ENCODE measurements at places on chromosomes 6 and 20.

DNA sequence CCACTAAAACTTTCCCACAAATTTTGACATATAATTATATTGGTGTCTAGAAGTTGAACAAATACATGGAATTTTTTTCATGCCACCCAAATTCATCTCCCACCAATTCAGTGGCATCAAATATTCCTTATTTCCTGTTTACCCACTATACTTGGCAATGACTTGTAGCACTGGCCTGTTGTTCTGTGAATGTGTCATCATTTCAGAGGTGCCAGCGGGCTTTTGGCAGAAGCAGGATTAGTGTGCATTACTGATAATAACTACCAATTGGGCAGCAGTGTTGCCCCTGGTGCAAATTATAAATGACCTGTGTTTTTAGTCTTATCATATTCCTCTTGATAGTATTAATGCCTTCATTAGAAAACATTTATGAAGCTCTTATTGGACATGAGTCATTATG, 121.3 kb downstream of the TFAP2B start:
- no peak for DNase-seq

- no peak for DNase-seq
These were observed 928.9 kb upstream of the CITED2 start for GRCh38 chr6:140303218-140303949.

DNA sequence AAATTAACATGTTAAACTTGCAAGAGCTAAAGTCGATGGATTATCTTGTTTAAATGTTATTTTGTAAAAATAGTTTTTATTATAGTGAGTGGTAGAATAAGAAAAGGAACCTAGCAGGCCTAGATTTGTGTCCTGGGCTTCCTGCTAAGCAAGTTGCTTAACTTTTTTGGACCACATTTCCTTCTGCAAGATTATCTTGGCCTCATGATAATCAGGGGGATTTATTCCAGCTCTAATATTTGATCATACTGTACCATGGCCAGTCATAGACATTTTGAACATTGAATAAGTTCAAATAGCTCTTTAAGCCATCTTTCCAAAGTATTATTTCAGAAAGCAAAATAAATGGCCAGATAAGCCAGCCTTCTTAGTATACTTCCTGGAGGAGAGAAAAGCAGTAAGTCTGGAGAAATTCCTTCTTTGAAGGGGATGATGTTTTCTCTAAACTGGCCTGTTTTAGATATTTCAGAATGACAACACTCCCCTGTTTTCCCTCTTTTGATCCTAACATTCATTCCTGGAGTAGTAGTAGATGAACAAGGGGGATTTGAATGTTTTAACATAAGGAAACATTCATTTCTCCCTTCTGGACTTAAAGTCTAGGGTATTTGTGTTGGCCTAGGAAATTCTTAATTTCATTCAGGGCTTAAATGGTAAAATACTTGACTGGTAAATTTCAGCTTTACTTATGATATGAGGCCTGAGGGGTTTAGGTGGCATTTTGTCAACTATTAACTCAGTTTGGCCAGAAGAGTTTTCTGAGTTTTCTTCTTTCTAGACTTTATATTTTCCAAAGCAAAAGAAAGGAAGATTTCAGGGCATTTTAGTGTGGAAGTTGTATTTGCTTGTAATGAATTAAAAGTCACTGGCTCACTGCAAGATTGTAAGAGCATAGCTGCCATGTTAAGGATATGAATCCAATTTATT, 108.8 kb upstream of the SCGN start:
- DNase-seq, result no peak

- no peak for DNase-seq
These were observed 95.3 kb upstream of the VSTM2L start for GRCh38 chr20:37807471-37808232.

DNA sequence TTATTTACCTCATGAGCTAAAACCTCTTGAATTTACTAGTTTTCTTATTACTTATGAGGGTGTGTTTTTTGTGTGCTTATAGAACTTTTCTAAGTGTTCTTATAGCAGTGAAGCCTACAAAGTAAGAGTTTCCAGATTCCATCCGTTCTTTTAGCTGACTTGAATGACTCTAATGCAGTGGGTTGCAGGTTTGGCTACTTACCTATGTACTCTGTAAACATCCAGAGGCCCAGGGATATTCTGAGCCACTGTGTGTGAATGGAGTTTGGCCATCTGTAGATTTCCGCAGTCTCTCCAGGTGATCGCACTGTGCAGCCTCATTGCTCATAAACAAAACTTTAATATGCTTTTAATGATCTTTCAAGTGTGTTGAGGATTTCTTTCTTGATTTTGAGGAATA, 157.8 kb downstream of the MYO6 start:
- no peak for DNase-seq

All from G401 (cell line).